ENCODE measurements at places on chromosomes 1 and 21.

DNA sequence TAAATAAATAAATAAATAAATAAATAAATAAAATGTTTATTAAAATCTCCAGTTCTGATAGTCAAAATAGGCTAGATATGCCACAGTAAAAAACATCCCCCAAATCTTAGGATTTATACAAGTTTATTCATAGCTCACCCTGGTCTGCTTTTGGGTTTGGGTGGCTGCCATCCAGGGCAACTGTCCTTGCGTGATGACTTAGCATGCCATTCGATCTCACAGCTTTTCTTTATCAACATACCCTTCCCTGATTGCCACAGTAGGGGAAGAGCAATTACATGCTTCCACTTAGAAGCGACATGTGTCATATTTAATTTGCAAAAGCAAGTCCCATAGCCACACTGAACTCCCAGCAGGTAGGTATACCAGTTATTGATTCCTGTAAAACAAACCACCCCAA, 52.7 kb downstream of the TEX35 start:
- DNase-seq = no peak

DNA sequence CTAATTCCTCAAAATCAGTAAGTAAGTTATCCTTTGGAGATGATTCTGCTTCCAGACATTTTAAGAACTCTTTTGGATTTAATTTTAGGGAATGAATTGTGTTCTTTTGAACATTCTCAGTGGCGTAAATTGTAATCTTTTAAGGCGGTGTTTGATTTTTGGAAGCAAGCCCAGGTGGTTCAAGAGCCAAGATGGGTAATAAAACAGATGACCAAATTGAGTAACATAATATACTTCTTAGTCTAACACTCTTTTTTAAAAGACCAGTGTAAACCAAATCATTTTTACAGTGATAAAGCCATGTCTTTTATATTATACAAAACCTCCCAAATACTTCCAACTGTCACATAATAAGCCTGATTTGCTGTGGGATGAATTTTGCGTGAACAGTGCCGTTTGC, 133.8 kb downstream of the LRRC40 start:
- no peak for DNase-seq

- no peak for DNase-seq
Observed at GRCh38 chr1:167765496-167765895, 43.7 kb downstream of the MPZL1 start.

DNA sequence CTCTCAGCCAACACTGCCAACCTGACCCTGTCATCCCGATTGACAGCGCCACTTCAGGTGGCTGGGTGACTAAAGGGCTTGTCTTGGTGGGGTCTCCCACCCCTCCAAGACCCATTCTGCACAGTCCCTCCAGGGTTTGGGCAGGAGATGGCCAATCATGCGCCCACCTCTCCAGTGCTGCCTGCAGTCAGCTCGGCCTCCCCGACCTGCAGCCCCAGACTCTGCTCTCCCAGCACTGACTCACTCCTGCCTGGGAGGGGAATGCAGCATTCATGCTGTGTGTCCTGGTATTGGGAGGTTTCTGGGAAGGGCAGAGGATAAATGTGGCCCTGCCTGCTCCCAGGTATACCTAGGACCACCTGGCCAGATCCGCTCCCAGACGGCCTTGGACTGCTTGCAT, 9.7 kb downstream of the TMEM81 start:
- DNase-seq = no peak

- DNase-seq = no peak
Observed at GRCh38 chr1:181592255-181592859, 109.0 kb downstream of the CACNA1E start.

DNA sequence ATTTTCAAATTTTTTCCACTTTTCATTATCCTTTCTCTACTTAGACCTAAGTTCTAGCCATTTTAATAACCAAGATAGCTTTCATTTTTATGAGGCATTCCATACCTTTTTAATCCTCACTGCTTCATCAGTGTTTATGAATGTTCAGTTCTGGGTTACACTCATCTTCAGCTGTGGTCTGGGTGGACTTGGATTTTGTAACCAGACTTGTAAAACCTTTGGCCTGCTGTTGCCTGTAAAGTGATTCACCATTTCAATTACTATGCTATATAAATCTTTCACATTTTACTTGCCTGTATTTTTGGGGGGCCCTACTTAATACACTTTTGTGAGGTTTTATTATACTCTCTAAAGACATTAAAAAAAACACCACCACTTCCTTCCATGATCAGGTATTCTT, 46.2 kb downstream of the USP25 start:
- DNase-seq = no peak

GRCh38 chr1:185795181-185795580, 61.0 kb downstream of the HMCN1 start:
- no peak for DNase-seq

DNA sequence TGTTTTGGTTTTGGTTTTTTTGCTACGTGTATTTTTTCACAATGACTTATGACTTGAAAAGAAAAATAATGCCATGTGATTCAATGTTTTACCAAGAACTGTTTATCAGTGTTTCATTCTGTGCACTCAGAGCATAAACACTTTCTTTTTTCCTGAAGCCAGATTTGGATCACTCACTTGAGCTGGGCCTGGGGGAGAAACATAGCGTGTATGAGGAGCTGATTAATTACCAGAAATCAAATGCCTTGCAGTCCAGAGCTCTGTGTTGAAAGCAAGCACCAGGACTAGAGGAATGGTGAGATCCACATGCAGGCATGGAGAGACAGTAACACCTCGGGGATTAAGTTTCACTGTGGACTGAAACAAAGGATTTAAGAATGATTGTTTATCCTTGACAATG, 642.1 kb upstream of the ADGRL2 start:
- DNase-seq = no peak

GRCh38 chr1:158203693-158204457, 23.2 kb downstream of the CD1D start:
- DNase-seq = no peak

DNA sequence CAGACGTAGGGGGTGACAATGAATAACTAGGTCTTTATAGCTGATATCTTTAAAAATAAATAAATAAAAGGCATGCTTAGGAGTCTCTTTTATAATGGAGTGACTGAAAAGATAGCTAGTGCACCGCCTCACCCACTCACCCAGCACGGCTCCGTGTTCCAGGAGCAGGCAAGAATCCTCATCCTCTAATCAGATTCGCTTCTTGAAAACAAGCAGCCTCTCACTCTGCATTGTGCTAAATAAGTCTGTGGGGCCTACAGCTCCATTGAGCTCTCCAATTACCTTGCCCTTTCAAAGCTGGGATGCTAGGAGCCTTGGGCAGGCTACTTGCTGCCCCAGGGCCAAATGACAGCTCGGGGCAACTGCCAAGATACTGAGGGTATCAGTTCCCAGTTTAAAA, 91.5 kb downstream of the TIAM1 start:
- DNase-seq = no peak

GRCh38 chr1:58996341-58997059, 212.7 kb upstream of the JUN start:
- no peak for DNase-seq

DNA sequence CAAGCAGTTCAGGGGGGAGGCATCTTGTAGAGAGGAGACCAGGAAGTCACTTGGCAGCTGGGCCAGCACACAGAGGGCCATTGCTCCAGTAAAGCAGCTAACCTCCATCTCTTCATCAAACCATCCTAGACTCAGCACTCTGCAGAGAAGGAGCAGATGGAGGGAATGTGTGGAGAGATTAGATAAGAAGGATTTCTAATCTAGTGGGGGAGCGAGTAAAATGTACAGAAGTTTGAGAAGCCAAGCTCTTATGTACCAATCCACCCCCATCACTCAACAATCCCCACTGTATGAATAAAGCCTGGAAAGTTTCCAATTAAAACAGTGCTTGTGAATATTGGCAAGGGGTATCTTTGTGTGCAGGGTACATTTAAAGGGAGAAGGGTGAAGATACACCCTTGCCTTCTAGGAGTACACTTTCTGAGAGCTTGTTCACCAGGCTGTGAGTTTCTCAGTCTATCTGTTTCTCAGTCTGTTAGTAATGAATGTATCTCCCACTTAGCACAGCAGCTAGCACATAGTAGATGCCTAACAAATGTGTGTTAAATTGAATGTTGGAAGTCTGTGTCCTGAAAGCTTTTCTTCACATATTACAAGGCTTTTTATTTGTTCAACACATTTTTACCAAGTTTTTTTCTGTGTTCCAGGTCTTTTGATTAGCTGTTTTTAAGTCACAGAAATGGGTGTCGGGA, 142.7 kb upstream of the UBE2U start:
- no peak for DNase-seq

DNA sequence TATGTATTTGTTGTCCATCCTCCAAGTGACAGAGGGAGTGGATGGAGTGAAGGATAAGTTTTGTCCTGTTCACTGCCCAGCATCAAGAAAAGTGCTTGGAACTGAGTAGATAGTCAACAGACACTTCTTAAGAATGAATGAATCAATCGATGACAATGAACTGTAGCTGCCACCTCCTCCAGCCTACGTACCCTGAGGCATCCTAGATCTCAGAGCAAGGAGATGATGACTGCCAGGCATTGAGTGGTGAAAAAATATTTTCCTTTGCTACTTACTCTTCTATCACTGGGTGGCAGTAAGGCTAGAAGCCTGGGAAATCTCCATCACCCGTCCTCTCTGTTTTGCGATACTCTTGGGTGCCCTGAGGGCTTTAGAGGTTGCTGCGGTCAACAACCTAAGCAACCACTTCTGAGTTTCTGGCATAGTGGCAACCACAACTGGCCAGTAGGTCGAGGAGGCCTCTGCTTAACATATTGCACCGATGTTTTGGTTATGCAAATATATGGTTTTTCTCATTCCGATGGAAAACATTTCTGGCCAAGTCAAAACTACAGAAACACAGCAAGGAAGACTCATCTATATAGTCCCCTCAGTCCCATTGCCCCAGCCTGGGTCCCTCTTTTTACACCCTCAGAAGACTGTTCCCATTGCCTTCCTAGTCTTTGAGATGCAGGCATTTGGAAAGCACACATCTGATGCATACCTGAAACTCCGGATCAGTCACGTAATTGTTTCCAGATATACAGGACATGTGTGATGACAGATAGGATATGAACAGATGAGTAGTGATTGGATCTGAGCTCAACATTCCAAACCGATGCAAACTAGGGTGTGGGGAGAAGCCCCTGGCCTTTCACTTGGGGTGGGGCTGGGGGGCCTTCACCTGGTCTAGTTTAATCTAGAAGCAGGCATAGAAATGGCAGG, 136.8 kb downstream of the RUNX1 start:
- DNase-seq = no peak

DNA sequence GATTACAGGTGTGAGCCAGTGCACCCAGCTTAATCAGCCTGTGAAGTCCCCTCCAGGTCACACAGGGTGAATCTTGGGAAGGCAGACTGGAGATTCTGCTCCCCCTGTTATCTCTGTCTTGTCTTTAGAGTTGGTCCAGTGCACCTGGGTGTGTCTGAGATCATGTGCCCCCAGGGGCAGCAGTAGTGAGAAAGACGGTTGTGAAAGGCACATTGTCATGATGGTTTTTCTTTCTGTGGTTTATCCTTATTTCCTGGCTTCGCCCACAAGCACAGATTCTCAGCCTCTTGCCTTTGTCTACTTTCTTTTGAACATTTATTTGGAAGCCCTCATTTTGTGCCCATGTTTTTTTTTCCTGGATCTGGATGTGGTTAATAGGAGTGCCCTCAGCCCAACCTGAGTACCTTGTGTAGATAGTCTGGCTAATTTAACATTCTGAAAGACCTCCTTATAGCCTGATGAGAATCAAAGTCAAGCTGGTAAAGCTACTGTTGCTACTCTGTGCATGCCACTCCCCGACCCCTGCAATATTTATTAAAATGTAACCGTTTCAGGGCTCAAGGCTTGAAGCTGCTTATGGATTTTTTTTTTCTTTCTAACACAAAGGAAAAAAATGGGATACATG, 23.7 kb downstream of the UCK2 start:
- DNase-seq = no peak

DNA sequence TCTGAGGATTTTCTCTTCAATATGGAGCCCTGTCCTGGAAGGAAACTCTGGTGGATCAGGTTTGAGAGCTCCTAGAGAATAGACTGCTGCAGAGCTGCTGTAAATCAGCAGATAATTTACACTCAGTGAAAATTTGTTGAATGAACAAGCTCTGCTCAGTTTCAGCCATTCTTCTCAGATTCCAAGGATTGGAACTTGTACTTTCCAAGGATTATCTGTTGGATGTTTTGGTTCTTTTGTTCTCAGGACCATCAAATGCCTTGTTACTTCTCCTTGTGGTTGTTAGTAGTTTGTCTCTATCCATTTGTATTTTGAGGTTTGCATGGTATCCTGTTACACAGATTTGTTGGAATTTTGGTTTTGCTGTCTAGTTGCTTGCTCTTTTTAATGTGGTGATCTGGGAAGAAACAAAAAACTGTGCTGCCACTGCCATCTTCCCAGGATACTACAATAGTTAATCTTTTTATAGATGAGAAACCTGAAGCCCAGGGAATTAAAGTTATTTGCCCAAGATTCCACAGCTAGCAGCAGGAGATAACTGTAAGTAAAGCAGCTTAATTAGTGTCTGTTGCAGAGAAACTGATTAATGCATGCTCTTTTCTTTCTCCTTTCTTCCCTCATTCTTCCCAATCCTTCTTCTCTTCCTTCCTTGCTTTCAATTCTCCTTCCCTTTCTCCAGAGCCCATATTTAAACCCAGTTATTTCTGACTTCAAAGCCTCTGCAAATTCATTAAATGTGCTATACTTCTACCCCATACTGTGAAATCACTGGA, 21.7 kb upstream of the KIFAP3 start:
- DNase-seq = no peak

GRCh38 chr21:37711836-37712568, 204.3 kb downstream of the KCNJ6 start:
- DNase-seq = peak; percentile 61

GRCh38 chr1:88973520-88974137, 18.8 kb downstream of the KYAT3 start:
- no peak for DNase-seq

Data from activated T-cell treated with anti-CD3 and anti-CD28 coated beads, Interleukin-2, amount 50 U/mL, for 48 hours (primary cell).